ENCODE measurements at places on chromosomes 7 and 10.

DNA sequence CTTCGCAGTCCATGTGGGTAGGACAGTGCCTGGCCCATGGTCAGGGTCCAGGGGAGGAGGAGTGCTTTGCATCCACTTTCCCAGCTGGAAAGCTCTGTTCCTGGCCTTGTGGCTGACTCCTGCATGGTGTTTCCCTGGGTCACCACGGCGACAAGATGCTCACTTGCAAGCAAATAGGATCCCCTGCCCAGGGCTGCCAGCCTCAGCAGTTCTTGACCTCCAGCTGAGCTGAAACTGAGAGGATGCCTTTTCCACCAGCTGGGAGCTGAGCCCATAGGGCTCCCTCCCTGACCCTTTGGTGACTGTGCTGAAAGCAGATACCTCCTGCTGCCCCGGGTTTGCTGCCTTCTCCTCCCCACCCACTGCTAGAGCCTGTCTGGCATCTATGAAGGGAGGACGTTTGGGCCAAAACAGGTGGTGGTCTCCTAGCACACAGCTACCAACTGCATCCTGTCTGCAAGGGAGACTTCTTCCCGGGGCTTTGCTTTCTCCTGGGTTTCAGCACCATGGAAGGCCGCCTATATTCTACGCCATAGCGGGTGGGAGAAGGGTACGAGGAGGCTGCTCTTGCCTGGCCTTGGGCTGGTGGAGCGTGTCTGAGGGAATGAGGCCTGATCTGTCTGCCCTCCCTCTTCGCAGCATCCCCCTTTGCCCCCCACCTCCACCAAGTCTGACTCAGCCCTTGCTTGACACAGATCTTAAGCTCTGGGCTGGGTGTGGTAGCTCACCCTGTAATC, 34.4 kb downstream of the UBTD1 start:
- peak; percentile 69 for DNase-seq

- peak; percentile 70 for DNase-seq
Measured at GRCh38 chr7:30412782-30413504, 65.6 kb downstream of the NOD1 start.

GRCh38 chr10:92844746-92845145, 3.6 kb upstream of the EXOC6 start:
- DNase-seq, result no peak

DNA sequence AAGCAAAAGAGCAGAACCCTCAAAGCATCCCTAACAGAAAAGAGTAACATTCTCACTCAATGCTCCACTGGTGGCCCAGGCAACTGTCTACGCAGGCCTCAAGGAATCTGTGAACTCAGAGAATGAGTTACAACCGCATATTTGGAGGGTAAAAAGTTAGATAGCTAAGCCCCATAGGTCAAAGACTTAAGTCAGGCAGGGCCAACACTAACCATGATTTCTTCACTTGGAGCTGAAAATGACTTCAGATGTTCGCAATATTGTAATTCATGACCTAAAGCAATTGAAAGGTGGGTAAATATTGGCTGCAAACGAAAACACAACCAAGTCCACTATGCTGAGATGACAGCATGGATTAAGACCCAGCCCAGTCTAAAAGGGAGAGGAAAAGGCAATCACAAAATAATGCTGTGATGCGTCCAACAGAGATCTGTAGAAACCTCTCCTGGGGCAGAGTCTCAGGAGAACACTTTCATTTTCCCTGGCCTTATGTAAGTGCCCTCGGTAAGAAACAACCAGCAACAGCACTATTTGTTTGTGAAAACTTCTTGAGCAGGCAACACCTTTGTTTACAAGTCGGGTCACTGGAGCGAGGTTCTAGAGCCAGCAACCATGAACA, 176.5 kb downstream of the TNS3 start:
- DNase-seq, result no peak

GRCh38 chr10:85916994-85917573, 449.5 kb downstream of the GRID1 start:
- no peak for DNase-seq

- no peak for DNase-seq
Measured at GRCh38 chr10:60862517-60862916, 81.5 kb downstream of the RHOBTB1 start.

GRCh38 chr10:66981361-66982052, 55.7 kb downstream of the LRRTM3 start:
- no peak for DNase-seq

DNA sequence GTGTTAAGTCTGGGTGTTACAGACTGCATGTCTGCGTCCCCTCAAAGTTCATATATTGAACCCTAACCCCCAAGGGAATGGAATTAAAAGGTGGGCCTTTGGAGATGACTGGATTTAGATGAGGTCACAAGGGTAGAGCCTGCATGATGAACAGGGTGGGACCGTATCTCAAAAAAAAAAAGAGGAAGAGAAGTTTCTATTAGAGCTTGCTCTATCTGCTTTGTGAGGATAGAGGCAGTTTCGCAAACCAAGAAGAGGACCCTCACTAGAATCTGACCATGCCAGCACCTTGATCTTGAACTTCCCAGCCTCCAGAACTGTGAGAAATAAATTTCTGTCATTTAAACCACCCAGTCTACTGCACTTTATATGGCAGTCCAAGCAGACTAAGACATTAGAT, 1.4 kb downstream of the KIN start:
- DNase-seq, result no peak
